ENCODE measurements at places on chromosomes 7 and 10.

DNA sequence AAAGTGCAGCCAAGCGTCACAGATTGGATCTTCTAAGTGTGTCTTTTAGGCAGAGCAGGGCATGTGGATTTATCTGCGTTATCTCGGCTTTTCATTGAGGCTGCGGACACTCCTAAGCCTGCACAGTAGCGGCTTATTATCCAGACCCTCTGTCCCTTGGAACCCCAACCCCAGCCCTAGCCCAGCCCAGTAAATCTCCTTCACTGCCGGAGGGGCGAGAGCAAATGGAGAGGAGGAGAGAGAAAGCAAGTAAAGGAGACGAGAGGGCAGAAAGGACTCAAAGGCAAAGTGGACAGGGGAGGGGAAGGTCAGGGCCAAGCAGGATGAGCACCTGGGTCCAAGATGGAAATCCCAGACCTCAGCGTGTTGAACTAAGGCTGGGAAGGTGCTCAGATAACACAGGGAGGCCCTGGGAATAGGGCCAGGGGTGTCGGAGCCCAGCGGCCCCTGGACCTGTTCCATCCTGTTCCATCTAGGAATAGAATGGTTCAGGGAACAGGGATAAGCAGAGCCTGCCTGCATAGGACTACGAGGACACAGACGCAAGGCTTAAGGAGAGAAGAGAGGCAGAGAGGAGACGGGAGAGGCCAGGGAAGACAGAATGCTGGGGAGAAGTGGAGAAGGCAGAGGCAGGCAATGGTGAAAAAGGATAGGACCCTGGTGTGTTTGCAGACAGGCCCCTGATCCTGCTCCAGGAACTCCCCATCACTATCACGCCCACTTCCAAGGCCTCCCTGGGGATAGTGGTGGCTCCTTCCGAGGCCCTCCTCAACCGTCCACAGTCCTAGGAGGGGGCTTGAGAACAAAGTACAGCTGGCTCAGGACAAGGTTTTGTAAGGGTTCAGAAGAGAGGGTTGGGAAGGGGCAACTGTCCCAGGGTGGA is 99.6 kb downstream of the CHST15 start:
- no peaks in the 10 kb centered on the region for H3K4me1 ChIP-seq
- H3K27me3 ChIP-seq = peaks cover 3% of the 10 kb centered on the region
- H3K4me3 ChIP-seq = no peak overlapping the region
- H3K36me3 ChIP-seq = no peaks in the 10 kb centered on the region
- H3K27ac ChIP-seq = no peak overlapping the region
- no peak for DNase-seq

DNA sequence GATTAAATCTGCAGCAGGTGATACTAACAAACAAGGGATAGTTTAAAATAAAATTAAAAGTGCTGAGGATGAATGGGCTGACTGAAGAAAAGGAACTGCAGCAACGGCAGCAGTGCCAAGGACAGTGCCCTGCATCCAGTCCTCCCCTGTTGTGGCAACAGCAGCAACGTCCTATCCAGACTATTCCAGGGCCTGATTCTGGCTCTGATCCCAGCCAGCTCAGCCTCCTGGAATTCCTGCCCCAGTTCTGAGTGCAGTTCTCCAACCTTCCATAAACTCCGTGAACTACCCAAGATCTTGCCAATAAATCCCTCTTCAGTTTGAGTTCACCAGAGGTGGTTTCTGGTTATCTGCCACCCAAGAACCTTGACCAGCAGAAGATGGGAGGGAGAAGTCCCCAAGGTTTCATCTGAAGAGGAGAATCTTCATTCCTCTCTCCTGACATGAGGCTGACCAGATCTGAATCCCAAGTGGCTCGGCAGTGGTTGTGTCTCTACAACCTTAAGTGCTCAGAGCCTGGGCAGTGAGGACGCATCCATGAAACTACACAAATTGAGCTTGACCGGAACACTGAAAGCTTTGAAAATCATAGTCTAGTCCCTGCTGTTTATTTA is 115.8 kb downstream of the SORBS1 start:
- no peaks in the 10 kb centered on the region for H3K36me3 ChIP-seq
- H3K4me3 ChIP-seq = peak overlapping the region; percentile 14
- H3K4me1 ChIP-seq = peaks cover 14% of the 10 kb centered on the region

- H3K36me3 ChIP-seq = no peaks in the 10 kb centered on the region
- no peaks in the 10 kb centered on the region for H3K4me1 ChIP-seq
- H3K27me3 ChIP-seq = no peaks in the 10 kb centered on the region
- H3K27ac ChIP-seq = no peak overlapping the region
These were observed 4.9 kb upstream of the HERPUD2 start for GRCh38 chr7:35699796-35700305.

- H3K27ac ChIP-seq = no peak overlapping the region
- peaks cover 6% of the 10 kb centered on the region for H3K4me1 ChIP-seq
- DNase-seq = no peak
- no peaks in the 10 kb centered on the region for H3K27me3 ChIP-seq
These were observed 268.9 kb upstream of the KLF6 start for GRCh38 chr10:4053940-4054339.

GRCh38 chr10:34097682-34098081 is 717.4 kb downstream of the PARD3 start:
- no peak overlapping the region for H3K4me3 ChIP-seq
- H3K36me3 ChIP-seq = no peaks in the 10 kb centered on the region
- H3K27me3 ChIP-seq = no peaks in the 10 kb centered on the region
- no peak overlapping the region for H3K27ac ChIP-seq
